ENCODE measurements at places on chromosomes 12 and 14.
A peak's percentile ranks its signal among the peaks of the same experiment; 100 is the strongest.

GRCh38 chr12:7439579-7440505, 4.1 kb downstream of the CD163L1 start:
- DNase-seq: peak; percentile 47

GRCh38 chr14:30915596-30915995, 41.2 kb downstream of the COCH start:
- peak; percentile 11 for DNase-seq

DNA sequence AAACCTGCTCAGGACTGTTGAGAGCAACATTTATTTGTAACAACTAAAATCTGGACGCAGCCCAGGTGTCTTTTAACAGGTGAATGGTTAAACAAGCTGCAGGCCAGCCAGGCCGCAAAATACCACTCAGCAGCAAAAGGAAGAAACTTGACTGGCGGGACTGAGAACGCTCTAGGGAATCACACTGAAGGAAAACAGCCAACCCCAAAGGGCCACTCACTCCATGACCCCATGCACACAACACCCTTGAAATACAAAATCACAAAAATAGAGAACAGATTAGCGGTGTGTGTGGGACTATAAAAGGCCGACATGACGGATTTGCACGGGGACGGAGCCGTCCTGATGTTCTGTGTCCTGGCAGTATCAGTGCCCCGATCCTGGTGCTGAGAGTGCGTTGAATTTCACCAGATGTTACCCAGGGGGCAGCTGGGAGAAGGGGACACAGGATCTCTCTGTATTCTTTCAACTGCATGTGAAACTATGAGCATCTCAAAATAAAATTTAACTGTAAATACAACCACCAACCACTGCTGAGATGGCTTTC, 23.0 kb downstream of the VPS37B start:
- no peak for DNase-seq

GRCh38 chr14:97850466-97850865, 1053.3 kb downstream of the VRK1 start:
- DNase-seq: no peak

GRCh38 chr14:69938751-69939150, 59.5 kb downstream of the SMOC1 start:
- DNase-seq: no peak

GRCh38 chr14:77318006-77318553, 2.6 kb downstream of the POMT2 start:
- DNase-seq: no peak

GRCh38 chr14:67680941-67681340, 6.5 kb upstream of the VTI1B start:
- DNase-seq: no peak

DNA sequence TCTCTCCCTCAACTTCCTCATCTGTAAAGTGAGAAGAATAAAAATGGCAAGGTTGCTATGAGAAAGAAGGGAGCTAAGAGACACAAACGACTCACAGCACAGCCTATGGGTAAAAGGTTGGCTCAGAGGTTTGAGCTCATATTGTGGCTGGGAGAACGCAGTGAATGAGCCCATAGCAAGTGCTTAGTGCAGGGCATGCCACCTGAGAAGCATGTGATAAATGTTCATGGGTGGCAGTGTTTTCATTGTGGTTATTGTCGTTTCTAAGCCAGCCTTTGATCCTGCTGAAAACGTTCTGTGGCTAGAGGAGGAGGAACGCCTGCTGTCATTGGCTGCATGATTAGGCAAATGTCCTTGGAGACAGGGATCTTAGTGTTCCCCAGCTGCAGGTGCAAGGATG, 150.4 kb downstream of the KSR2 start:
- no peak for DNase-seq

DNA sequence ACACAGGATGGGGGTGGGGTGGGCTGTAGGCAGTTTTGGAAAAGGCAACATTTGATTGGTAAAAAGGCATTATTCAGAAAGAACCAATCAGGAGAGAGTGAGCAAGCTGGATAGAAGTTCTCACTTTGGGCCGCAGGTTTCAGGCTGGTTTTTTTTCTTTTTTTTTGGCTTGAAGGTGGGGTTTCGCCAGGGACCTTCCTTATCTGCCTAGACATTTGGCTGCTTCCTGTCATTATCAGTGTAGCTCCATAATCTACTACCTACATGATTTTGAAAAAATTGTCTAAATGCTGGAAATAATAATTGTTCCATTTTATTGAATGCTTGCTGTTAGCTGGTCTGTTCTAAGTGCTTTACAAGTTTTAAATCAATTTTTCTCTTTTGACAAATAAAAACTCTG, 649.0 kb downstream of the TMTC2 start:
- DNase-seq: no peak

DNA sequence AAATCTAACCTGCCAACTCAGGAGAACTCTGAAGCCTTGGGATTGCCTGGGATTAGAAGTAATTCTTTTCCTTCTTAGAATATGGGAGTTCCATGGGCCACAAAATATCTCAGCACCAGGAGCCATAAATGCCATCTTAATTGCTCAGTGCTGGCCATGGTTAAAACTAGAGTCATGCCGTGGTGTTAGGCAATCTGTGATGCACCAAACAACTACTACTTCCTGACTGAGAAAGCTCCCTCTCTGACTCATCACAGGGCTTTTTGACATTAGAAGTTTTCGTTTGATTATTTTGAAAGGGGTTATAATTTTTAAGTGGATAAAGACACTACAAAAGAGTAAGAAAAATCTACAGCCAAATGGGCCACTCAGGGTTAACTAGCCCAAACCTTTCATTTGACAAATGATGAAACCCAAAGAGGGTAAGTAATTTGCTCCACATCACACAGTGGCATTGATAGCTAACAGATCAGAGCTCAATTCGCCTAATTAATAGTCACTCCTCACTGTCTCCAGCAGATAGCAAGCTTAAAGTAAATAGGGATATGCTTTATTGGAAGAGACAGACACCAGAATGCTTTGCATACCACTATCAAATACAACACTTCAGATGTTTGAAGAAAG, 377.3 kb downstream of the EMP1 start:
- peak; percentile 83 for DNase-seq

DNA sequence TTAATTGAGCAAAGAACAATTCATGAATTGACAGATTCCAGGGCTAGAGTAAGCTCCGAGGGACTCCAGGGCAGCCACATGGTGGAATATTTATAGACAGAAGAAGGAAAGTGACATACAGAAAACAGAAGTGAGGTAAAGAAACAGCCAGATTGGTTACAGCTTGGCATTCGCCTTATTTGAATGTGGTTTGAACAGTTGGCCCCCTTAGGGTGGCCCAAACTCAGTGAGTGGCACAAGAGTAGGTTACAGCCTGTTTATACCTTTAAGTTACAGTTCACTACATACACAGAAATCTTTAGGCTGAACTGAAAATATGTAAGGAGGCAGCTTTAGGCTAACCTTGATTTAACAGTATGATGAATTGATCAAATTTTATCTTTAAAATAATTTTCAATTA, 174.5 kb upstream of the CNOT2 start:
- DNase-seq: no peak

- peak; percentile 80 for DNase-seq
These were observed 6.3 kb upstream of the ITGB7 start for GRCh38 chr12:53213348-53213747.

GRCh38 chr12:88627501-88627900, 47.2 kb upstream of the KITLG start:
- DNase-seq: no peak

DNA sequence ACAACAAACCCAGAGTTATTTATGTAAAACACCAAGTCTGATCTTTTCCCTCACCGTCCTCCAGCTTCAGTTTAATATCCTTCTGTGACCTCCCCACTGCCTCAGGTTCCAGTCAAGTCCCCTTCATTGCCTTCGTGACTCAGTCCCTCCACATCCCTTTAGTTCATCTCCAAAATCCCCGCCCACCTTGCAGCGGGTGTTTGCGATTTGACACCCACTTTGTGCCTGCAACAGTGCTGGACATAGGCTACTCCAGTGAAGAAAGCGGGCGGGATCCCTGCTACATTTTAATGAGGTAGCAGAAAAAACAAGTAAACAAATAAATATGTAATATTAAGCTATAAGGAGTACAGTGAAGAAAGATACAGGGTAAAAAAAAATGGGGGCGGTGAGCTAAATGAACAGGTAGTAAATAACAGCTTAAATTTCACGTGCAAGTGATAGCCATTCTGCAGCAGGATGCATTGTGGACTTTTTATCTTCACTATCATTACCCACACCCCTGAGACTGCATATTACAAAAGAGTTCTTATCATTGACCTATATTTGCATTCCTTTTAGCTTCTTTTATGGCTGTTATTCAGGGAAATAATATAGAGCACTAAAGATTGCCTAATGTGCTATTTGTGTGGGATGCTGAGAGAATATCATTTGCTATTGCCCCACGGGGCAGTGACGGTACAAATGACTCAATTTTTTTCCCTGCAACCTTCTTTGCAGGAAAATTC, 222.8 kb upstream of the NUDT4 start:
- DNase-seq: no peak

- DNase-seq: no peak
These were observed 1.1 kb upstream of the TMEM121 start for GRCh38 chr14:105525326-105525725.

DNA sequence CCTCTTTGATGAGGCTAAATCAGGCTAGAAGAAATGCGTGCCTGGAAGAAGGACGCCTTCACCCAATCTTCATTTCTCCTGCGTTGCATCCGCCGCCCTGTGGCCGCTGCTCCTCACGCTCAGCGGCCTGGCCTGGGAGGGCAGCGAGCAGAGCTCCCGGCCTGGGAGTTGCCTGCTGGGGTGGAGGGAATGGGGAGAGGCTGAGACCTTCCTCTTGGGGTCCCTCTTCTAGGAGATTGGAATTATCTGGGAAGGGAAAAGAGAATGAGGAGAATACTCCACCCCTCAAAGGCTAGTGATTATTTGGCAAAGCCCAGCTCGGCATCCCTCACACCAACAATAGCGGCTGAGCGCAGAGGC, 2.4 kb upstream of the HOXC12 start:
- no peak for DNase-seq

- DNase-seq: no peak
These were observed 589.5 kb downstream of the NOVA1 start for GRCh38 chr14:26008290-26008689.

- no peak for DNase-seq
These were observed 1247.4 kb downstream of the LRFN5 start for GRCh38 chr14:42854061-42854460.

- no peak for DNase-seq
These were observed 218.6 kb downstream of the KIF26A start for GRCh38 chr14:104356738-104357688.

DNA sequence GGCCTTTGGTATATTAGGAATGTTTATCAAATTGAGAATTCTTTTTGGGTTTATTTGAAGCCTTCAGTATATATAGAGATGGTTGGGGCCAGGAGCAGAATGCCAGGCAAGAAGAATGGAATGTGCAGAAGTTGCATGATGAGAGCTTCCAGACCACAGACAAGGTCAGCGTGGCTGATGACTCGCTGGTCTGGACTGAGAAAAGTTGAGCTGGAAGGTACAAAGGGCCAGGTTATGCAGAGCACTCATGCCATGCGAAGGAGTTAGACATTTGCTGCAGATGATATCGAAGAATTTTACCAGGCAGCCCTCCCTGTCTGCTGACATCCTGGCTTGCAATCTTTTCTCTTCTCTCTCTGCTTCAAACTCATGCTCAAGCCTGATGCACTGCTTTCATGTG, 196.2 kb upstream of the ARHGAP5 start:
- peak; percentile 92 for DNase-seq

DNA sequence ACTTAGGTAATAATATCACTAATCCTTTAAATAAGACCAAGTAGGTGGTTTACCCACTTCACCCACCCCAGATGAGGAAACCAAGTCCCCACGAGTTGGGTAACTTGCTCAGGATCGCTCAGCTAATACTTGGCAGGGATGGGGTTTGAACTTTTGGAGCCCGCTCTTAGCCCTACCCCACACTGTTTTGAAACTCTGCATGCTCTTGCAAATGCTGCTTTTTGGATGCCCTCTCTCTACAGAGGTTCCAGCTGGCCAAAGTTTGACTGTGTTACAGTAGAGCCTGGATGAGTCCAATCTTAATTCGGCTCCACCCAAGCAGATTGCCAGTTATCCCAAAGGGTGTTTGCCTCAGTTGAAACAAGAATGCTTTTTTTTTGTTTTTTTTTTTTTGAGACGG, 6.8 kb downstream of the PLEKHG3 start:
- no peak for DNase-seq

DNA sequence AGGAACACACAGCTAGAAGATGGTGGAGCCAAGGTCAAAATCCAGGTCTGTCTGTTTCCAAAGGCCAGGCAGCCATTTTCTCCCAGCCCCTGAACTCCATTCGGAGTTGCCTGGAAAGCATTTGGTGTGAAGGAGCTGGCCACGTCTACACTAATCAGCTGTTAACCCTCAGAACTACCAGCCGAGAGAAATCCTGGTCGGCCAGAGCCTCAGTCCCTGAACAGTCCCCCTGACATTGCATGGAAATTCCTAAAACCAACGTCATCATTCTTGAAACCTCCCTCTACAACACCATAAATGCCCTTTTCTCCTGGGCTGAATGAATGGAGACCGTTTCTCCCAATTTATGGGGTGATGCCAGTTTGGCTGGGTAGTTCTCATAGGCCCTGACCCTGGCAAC, 245.6 kb downstream of the SLC41A2 start:
- peak; percentile 58 for DNase-seq

- DNase-seq: peak; percentile 31
These were observed 18.0 kb upstream of the TCP11L2 start for GRCh38 chr12:106284358-106285105.

GRCh38 chr14:36723530-36723929, 61.9 kb downstream of the PAX9 start:
- DNase-seq: no peak

DNA sequence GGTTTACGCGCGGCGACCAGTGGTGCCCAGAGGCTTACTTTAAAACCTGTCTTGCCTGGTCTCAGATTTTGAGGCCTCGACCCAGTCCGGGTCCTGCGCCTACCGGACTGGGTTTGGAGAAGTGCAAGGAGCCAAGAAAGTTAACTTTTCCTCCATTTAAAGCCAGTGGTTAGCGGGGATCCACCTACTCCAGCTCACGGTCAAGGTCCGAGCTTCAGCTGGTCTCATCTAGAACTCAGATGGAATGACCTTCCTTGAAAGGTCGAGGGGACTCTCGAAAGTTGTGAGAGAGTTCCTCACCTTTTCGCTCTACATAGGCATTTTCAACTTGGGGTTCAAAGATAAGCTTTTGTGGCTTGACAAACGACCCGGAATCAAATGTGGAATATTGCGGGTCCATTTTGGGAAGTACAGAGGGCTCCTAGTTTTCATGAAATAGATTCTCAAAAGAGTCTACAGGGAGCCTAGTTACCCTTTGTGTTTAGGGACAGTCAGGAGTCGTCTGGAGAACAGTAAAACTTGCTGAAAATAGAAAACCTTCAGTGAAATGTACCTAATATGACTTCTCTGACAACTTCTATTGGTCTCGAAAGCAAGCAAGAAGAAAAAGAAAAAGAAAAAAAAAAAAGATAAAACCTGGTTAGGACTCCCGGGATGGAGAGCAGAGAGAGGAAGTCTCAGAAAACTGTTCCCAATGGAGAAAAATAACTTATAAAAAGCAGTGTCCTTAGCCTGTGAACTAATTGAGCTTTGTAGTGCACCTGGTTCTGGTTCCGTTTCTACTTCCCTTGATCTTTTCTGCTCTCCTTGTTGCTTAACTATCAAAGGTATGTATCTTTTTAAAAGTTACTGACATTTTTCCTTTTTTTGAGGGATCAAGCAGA, 1.4 kb downstream of the KCNMB4 start:
- DNase-seq: no peak

Data from EH (cell line).